NCI-H2107 (cell line): ENCODE measurements at places on chromosomes 6 and 20.

DNA sequence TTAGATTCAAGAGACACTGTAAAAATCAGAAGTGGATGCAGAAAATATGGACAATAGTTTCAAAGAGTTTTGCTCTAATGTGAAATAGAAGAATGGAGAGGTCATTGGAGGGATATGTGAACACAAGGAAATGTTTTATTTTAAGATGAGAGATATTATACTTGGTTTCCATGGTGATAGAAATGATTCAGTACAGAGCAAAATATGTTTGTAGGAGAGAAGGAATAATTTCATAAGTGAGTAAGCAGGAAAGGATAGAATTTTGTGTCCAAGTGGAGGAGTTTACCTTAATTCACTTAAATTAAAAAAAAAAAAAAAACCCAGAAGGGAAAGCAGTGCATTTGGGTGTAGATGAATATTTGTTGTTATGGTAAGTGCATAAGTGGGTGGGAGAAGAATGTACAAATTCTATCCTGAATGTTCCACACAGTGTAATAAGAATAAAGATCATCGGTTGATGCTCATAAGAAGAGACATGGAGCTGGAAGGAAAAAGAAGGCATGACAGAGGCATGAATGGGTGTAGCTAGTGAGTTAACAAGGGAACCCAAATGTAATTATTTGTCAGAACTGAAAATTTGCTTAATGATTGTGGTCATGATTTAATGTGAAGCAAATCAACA, 688.9 kb upstream of the GJE1 start:
- no peak for DNase-seq

GRCh38 chr6:132764370-132764769, 6.7 kb upstream of the VNN2 start:
- DNase-seq, result no peak

- DNase-seq, result no peak
These were observed 20.7 kb upstream of the SRC start for GRCh38 chr20:37325206-37325605.

DNA sequence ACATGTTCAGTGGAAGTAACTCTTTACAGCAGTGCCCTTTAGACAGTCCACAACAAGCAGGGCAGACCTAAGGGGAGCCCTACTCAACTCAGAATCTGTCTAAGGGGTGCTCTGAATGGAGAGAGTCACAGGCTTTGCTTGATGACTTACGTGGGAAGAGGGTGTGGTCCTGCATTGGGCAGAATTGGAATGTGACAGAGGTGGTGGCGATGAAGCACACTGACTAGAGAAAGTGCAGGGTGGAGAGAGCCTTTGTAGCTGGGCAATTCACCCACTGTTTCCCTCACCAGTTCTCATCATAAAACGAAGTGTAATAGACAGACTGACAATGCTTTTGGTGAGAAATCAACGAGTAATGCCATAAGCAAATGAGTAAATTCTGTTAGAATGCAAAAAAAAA, 11.2 kb downstream of the TP53INP2 start:
- DNase-seq, result no peak

DNA sequence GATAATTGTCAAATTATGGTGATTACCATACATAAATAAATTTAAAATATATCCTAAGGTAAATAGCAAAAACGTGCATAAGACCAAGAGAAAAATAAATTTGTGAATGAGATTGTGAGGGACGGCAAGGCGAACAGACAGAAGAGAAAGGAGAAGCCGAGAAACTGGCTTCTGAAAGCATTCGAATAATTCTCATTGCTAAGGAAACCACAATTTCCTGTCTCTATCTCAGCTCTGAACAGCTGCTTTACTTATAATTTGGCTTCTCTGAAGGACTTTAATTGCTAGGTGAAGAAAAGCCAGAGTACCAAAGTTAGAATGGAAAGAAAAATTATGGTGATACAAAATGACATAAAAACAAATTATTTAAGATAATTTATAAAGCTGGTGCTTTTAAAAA, 79.0 kb upstream of the RGS17 start:
- no peak for DNase-seq

DNA sequence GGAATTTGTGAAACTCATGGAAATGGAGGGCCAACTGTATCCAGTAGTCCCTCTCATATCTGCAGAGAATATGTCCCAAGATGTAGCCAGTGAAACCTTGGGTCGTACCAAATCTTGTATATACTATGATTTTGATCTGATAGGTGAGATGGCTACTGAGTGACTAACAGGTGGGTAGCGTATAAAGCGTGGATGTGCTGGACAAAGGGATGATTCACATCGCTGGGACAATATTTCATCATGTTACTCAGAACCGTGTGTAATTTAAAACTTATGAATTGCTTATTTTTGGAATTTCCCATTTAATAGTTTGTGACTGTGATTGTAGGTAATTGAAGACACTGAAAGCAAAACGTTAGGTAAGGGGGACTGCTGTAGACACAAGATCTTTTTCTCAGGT, 144.1 kb downstream of the SMAP1 start:
- no peak for DNase-seq
